CD4-positive, CD25-positive, alpha-beta regulatory T cell (primary cell): ENCODE measurements at places on chromosomes 11 and 22.

- DNase-seq: no peak
Observed at GRCh38 chr11:3010521-3011275, 18.6 kb upstream of the NAP1L4 start.

DNA sequence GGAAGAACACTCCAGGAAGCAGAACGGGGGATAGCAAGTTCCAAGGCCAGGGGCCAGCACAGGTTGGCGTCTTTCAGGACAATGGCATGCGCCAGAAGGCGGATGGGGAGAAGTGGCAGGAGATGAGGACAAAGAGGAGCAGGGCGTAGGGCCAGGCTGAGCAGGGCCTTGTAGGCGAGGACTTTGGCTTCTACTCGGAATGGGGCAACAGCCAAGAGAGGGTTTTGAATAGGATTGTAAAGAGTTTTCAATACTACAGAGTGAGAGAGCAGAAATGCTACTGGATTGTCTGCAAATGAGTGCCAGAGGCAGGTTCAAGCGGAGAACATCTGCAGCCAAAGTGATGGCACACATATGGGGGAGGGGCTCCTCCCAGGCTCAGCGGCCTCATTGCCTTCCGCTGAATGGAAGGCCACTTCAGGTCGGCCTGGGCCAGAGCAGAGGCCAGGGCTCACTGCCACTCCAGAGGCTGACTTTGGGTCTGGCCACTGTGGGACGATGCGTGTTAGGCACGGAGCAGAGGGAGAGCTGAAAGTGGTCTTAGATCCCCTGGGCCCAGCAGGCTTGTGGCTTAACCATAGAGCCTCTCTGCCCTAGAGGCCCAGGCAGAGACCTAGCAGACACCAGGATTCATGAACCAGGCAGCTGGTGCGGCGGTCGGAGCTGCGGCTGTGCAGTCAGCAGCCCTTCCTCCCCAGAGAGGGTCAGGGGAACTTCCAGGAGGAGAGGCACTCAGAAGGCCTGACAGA lies 118.2 kb downstream of the DSCAML1 start:
- DNase-seq: no peak

- DNase-seq: no peak
Observed at GRCh38 chr11:4975436-4975835, 19.2 kb upstream of the OR51L1 start.

DNA sequence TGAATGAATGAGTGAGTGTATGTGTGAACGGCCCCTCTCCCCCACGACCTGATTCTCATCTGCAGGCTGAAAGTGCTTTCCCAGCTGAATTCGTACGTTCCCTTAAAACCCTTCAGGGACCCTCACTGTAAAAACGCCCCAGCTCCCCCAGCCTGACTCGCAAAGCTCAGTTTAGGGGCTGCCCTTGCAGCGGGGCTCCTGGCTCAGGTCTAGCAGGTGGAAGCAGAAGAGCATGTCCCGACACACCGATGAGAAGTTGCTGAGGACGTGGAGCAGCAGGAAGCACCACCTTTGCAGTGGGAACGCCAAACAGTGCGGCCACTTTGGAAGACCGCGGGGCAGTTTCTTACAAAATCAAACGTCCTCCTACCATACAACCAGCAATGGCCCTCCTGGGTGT lies 3.6 kb upstream of the MRPL23 start:
- DNase-seq: no peak

- no peak for DNase-seq
Observed at GRCh38 chr11:126628790-126629621, 273.5 kb downstream of the ST3GAL4 start.

GRCh38 chr22:19228179-19228578 lies 49.6 kb upstream of the SLC25A1 start:
- no peak for DNase-seq
